ELR (cell line): ENCODE measurements at places on chromosomes 5 and 9.

GRCh38 chr9:135038331-135038730, 49.1 kb upstream of the OLFM1 start:
- no peak for DNase-seq

GRCh38 chr9:16510482-16510881, 360.0 kb downstream of the BNC2 start:
- DNase-seq = peak; percentile 15

DNA sequence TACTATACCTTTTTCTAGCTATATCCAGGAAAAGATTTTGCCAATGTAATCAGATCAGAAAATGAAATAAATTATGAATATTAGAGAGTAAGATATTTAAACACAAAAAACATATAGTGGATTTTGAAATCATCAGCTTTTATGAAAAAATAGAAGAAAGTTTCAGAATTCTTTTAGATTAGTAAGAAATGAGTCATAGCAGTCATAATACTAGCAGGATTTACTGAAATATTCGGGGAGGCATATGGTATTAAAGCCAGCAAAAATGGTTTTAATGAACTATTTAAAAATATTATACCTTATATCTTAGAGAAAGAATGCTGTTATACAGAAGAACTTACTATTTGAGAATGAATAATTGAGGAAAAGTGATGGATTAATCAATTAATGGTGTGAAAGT, 303.6 kb upstream of the NUDT12 start:
- peak; percentile 63 for DNase-seq

DNA sequence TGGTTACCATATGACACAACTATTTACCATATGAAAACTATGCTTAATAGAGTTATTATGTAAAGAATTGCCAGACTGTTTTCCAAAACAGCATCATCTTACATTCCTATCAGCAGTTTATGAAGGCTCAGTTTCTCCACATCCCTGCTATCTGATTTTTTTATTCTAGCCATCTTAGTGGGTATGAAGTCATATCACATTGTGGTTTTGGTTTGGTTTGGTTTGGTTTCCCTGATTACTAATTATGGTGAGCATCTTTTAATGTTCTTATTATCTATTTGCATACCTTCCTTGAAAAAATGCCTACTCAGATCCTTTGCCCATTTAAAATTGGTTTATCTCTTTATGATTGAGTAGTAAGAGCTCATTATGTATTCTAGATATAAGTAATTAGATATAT, 199.4 kb upstream of the NFIL3 start:
- DNase-seq = peak; percentile 7

GRCh38 chr9:104997536-104997935, 69.6 kb upstream of the ABCA1 start:
- DNase-seq = peak; percentile 42

DNA sequence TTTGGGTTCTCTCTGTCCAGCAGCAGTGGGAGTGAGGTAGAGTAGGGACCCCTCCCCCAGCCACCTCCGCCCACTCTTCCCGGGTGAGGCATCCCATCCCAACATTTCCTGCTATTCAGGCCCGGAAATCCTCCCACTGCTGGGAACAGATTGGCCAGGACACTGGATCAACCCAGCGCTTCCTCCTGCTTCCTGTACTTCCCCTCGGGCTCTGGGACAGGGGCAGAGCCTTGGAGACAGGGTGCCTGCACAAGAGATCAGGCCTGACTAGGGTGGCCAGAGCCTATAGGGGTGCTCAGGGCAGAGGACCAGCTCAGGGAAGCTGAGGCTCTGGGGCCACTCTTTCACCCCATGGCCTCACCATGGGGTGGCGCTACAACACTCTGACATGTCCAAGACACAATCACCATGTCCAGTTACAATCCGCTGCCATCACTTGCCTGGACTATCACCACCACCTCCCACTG, 14.5 kb downstream of the SH2D3C start:
- peak; percentile 27 for DNase-seq
